ENCODE measurements at places on chromosomes 7 and 10.

DNA sequence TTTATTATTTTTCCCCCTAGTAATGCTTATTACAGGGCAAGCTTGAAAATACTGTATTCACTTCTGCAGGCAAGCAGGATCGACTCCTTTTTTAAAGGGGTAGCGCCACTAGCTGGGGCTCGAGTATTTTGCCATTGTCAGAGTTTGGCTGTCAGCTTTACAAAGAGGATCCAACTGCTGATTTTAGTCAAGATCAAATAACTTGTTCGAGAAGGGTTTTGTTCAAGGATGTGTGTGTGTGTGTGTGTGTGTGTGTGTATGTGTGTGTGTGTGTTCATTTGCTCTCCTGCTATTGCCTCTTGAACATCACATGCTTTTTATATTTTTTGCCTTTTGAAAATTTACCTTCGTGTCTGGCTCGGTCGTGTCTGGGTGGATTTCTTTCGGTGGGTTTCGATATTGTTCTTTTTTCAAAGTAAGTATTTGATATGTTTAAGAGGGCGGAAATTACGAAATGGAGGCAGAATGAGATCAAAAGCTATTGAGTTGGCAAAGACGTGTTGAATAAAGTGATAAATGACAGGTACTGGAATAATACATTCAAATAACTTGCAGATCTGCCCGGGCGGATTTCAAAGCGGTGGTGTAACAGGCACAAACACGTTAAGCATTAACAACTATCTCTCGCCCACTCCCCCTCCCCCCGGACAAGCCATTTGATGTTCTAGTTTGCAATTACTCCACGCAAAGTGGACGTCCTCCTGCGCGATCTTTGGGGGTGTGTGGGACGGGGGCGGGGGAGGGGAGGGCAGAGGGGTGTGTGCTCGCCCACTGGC lies 1.1 kb downstream of the ARID5B start:
- peak; percentile 83 for DNase-seq

- DNase-seq: no peak
Observed at GRCh38 chr7:37081436-37081835, 357.1 kb upstream of the AOAH start.

GRCh38 chr7:106152313-106152665 lies 40.2 kb upstream of the SYPL1 start:
- no peak for DNase-seq

DNA sequence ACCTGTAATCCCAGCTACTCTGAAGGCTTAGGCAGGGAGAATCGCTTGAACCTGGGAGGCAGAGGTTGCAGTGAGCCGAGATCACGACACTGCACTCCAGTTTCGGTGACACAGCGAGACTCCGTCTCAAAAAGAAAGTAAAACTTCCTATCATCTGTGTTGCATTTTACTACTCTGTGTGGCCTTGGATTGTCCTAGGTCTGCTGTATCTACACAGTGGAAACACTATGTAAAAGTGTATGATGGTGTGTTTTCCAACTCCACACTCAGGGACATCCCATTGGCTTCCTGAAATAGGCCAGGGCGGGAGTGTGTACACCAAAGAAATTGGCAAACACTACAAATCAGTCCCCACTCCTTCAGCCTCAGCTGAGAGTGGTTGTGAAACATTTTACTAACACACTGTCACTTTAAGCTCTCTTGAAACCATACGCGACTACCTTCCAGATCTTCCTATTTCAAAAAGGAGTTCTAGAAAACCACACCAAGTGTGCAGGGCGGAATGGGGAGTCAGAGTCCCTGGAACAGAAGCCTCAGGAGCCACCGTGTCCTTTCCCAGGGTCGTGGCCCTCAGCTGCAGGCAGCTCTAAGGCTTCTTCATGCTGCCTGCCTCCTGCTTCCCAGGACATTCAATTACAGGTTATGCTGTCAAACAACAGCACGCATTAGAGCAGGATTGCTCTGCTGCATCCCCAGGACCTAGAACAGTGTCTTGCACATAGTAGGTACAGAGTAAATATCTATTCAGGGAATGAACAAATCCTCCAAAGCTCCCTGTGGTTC lies 275.4 kb downstream of the PARD3 start:
- no peak for DNase-seq

DNA sequence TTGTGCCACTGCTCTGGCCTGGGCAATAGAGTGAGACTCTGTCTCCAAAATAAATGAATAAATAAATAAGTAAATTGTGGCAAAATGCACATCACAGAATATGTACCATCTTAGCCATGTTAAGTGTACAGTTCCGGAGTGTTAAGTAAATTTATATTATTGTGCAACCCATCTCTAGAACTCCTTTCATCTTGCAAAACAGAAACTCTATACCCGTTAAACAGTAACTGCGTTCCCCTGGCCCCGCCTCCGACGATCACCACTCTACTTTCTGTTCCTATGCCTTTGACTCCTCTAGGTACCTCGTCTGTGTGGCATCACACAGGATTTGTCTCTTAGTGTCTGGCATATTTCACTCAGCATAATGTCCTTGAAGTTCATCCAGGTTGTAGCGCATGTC lies 356.4 kb upstream of the FOXK1 start:
- DNase-seq: no peak
